AG08396 (cell line): ENCODE measurements at places on chromosomes 11 and 22.

DNA sequence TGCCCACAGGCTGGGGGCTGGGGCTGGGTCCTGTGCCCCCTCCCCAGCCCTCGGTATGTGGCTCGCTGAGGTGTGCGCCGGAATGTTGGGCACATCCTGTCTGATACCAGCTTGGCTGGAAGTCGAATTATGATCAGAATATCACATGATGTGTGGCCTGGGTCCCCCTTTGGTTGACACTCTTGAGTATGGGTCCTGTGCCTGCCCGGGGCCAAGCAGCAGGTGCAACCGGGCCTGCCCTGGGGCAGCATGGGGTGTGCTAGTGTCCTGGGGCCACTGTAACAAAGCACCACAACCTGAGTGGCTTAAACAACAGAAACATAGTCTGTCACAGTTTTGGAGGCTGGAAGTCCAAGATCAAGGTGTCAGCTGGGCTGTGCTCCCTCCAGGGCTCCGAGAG is 52.7 kb downstream of the PARVB start:
- no peak for DNase-seq

GRCh38 chr11:78925387-78925786 is 350.7 kb upstream of the NARS2 start:
- no peak for DNase-seq

- DNase-seq: peak; percentile 46
Measured at GRCh38 chr11:11841116-11841722, 553 bp upstream of the USP47 start.

DNA sequence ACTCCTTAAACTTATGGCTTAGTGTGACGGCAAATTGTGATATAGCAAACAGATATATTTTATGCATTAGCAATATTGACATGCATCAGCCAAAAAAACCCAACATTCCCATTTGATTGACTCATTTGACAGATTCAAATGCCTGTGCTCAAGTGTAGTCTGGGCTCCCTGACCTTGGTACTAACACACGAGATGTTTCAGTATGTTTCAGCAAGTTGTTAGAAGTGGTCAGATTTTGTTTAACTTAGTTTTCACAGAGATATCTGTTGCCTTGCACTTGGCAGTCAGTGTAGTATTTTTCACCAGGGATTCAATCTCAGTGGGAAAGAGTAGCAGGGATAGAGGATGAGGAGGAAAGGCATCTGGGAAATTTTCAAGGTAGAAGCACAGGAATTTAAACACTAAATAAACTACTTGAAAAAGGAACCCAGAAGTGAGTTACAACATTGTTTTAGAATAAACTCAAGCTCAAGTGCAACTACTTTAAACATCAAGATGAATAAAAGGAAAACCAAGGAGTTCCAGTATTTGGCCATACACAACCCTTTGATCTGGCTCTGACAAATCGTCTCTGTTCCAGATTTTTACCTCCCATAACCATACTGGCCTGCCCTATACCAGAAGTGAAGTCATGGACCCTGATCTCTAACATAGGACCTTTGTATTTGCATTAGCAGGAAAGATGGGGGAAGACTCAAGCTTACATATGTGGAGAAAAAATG is 56.5 kb upstream of the BLID start:
- no peak for DNase-seq

- no peak for DNase-seq
Measured at GRCh38 chr11:108237058-108237481, 14.2 kb downstream of the ATM start.

- peak; percentile 28 for DNase-seq
Measured at GRCh38 chr11:76067099-76067498, 139.2 kb downstream of the WNT11 start.

- peak; percentile 48 for DNase-seq
Measured at GRCh38 chr11:69510471-69511357, 29.3 kb downstream of the LINC01488 start.

- peak; percentile 86 for DNase-seq
Measured at GRCh38 chr11:130449996-130450769, 1.7 kb downstream of the ADAMTS15 start.
